Muscle of back (tissue), 13 donors: ENCODE measurements at places on chromosomes 7 and 10. TPM values are rescaled to one million over a fixed set of nuclear protein-coding genes. Genes with fewer than 3 reads are reported as not detected.

VGF gene
- not detected for polyA plus RNA-seq

DNA sequence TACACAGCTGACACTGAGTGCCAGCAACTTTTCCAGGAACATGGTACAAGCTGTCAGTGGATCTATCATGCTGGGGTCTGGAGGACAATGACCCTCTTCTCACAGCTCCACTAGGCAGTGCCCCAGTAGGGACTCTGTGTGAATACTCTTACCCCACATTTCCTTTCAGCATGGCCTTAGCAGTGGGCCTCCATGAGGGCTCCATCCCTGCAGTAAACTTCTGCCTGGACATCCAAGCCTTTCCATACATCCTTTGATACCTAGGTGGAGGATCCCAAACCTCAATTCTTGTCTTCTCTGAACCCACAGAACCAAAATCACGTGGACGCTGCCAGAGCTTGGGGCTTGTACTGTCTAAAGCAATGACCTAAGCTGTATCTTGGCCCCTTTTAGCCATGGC, 116.8 kb downstream of the IQUB start:
- no peak for DNase-seq

GRCh38 chr7:105017657-105018365, 3.8 kb downstream of the KMT2E start:
- no peak for DNase-seq

GRCh38 chr10:62911210-62911963, 95.2 kb upstream of the EGR2 start:
- no peak for DNase-seq

DNA sequence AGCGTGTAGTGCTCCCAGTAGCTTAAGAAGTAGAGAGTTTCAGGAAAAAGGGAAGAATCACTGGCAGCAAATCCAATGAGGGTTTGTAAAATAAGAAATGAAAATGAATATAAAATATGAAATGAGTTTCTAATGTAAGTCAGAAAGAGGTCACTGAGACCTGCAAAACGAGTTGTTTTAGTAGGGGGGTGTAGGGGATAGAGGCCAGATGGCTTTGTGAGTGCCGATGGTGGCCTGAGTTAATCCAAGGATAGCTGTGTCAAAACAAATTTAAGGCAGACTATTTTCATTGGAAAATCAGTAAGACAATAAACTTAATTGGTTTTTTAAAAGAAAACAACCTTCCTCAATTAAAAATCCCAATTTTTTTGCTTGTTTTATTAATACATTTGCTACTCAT, 745 bp upstream of the ASB15 start:
- no peak for DNase-seq

WASHC2A gene
- polyA plus RNA-seq: 38.1 TPM

FOXI2 gene
- 0.50 TPM for polyA plus RNA-seq

DNA sequence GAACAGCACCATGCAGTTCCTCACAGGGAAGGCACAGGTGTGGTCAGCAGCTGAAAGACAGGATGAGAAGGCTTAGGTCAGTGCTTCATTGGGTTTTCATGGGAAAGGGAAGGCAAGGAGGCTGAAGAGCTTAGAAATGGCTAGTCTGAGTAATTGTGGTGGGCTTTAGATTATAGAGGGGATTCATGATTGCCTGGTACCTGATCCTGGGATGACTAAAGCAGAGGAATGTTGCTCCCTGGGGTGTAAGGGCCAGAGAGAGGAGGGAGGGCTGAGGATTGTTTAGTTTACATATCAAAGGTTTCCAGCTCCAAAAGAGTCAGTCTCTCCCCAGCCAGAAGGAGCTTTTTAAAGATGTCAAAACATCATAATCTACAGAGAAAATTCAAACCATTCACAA, 396.3 kb upstream of the POM121L12 start:
- no peak for DNase-seq

PLPP4 gene
- not detected for polyA plus RNA-seq

DNA sequence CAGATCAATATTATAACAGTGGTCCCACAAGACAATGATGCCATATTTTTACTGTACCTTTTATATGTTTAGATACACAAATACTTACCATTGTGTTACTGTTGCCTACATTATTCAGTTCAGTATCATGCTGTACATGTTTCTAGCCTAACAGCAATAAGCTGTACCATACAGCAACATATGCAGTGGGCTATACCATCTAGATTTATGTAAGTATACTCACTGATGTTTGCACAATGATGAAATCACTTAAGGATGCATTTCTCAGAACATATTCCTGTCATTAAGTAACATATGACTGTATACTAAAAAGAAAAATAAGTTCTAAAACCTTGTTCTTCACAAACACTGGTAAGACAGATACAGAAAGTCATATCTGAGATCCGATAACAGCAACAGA, 468.6 kb upstream of the SEMA3A start:
- DNase-seq: no peak

- peak; percentile 81 for DNase-seq
These were observed 122.7 kb downstream of the PRKAG2 start for GRCh38 chr7:151754142-151754590.

OR2A7 gene
- 0.98 TPM for polyA plus RNA-seq

DNA sequence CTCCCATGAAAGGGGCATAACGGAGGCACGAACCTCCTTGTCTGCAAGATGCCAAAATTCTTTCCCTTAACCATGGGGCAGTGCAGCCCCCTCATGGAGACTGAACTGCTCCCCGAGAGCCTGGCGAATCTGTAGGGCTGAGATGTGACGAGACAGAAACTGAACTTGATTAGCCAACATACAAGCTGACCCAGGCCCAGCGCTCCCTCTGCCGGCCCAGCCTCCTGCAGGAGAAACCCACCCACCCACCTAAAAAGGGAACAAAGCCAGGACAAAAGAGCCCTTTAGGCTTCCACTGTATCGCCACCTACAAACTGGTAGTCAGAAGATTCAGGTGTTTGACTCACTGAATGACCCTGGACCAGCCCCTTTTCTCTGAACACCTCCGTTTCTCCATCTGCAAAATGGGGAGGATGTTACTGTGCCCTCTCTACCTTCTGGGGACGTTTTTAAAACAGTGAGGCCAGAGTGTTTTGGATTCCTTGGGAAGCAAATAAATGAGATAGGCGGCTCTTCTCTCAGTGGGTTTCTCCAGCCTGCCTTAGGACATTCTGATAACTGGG, 58.4 kb downstream of the C10orf105 start:
- DNase-seq: no peak

DNA sequence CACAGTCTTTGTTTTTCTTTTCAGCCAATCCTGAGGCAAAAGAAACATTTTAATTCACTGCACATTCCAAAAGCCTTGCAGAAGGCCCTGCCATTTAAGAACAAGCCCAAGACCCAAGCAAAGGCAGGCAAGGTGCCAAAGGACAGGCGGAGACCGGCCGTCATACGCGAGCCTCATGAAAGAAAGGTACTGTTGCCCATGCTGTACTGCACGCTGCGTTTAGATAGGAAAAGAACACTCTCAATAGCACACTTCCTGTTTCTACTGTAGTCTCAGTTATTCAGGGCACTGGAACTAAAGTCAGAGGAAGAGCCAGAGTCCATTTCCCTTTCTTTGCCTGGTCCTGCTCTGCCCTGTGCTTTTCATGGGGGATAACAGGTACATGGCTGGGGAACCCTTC, 47.6 kb downstream of the BMS1 start:
- DNase-seq: no peak

GRCh38 chr7:33129806-33130153, 416 bp downstream of the BBS9 start:
- peak; percentile 49 for DNase-seq

DNA sequence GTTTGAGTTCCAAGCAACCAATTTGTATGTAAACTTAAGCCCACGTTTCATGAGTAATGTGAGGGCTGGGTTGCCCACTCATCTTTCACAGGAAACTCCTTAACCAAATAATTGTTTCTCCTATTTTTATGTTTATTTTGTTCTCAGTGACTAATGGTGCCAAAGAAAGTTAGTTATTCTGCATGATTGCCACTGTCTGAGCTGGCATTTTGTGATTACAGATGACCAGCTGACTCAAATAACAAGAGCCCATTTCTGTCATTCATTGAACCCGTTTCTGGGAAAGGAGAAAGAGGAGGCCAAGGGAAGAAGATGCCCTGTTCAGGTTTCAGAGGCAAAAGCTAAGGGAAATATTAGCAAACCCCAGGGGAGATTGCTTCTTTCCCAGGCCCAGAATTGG, 186.9 kb upstream of the MYO3A start:
- no peak for DNase-seq

IGFBP1 gene
- 0.20 TPM for polyA plus RNA-seq

ZNF248 gene
- polyA plus RNA-seq: 14.6 TPM

GRCh38 chr10:86968271-86968993, at the start of gene ADIRF:
TSS of gene ADIRF (plus strand) at chr10:86968482. CDS start at chr10:86968545, 63 bp downstream.
- DNase-seq: no peak

DNA sequence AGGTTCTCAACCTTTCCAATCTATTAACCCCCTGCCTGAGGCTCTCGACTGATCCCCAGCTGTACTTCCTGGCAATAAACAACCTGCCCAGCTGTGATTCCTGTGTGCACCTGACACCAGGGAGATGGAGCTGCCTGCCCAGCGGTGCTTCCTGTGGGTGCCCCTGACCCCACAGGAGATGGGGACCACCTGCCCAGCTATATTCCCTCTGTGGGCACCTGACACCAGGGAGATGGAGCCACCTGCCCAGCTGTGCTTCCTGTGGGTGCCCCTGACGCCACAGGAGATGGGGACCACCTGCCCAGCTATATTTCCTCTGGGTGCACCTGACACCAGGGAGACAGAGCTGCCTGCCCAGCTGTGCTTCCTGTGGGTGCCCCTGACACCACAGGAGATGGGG, 184.0 kb downstream of the DIP2C start:
- DNase-seq: no peak

- no peak for DNase-seq
These were observed 24.5 kb downstream of the HHEX start for GRCh38 chr10:92714152-92714845.

- no peak for DNase-seq
These were observed 55.5 kb upstream of the ATP6V0A4 start for GRCh38 chr7:138853448-138853847.
